ENCODE measurements at places on chromosomes 1 and 21.

GRCh38 chr1:201500670-201501120 is 6.2 kb downstream of the CSRP1 start:
- DNase-seq, result no peak

GRCh38 chr1:59162665-59163064 is 134.2 kb upstream of the FGGY start:
- DNase-seq, result no peak

- no peak for DNase-seq
These were observed 208.3 kb upstream of the NCAM2 start for GRCh38 chr21:20789729-20790500.

GRCh38 chr1:115136106-115136505 is 46.8 kb upstream of the TSPAN2 start:
- no peak for DNase-seq

GRCh38 chr1:222334026-222334680 is 213.8 kb downstream of the HHIPL2 start:
- peak; percentile 30 for DNase-seq

DNA sequence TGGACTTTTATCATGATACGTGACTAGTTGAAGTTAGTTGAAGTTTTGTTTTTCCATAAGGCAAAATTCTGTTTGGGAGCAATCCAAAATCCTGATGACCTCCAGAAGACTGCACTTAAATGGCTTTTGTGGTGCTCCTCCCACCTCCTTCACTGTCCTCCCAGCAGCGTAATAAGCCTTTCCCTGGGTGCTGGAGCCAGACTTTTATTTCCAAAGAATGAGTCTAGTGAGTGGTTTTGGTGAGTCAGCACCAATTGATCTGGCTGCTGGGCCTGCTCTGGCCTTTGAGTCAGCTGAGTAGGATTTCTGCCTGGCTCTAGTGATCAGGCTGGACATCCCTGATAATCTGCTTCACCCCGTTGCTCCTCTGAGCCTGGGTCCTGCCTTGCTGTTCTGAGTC is 21.7 kb upstream of the KCND3 start:
- DNase-seq, result no peak

GRCh38 chr1:174957829-174958228 is 41.9 kb upstream of the CACYBP start:
- no peak for DNase-seq

- peak; percentile 12 for DNase-seq
These were observed 161.8 kb downstream of the NFIA start for GRCh38 chr1:61244114-61244513.

GRCh38 chr1:232036181-232036933 is 409.8 kb downstream of the DISC1 start:
- no peak for DNase-seq

DNA sequence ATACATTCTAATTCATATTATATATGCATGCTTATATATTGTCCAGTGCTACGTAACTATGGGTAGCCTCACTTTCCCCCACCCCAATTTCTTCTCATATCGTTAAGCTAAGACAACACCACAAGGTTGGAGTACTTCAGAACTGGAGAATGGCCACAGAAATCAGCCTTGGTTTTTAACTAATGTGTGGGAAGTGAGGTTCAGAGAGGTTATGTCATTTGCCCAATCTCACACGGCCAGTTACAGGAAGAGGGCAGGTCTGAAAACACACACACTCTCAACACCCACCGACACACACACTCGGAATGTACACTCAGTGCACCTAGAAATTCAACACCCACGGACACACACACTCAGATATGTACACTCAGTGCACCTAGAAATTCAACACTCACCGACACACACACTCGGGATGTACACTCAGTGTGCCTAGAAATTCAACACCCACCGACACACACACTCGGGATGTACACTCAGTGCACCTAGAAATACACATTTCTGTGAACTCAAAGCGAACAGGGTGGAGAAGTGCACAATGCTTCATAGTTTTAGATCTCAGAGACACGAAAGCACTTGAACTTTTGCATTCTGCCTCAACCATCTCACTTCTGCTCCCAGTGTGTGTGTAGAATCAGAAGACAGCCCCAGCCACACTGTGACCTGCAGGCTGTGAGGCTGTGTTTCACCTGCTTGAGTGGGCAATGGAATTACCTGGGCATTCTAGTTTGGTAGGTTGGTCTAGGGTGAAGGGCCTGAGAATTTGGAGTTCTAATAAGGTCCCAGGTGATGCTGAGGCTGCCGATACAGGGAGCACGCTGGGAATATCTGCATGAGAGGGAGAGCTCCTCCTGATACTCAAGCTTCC is 170.4 kb downstream of the CLIC6 start:
- no peak for DNase-seq

GRCh38 chr1:19643602-19644394 is at the start of gene NBL1:
NBL1 (plus strand) TSS chr1:19644311; CDS start chr1:19655031, 10,720 bp downstream.
- DNase-seq, result peak; percentile 54

DNA sequence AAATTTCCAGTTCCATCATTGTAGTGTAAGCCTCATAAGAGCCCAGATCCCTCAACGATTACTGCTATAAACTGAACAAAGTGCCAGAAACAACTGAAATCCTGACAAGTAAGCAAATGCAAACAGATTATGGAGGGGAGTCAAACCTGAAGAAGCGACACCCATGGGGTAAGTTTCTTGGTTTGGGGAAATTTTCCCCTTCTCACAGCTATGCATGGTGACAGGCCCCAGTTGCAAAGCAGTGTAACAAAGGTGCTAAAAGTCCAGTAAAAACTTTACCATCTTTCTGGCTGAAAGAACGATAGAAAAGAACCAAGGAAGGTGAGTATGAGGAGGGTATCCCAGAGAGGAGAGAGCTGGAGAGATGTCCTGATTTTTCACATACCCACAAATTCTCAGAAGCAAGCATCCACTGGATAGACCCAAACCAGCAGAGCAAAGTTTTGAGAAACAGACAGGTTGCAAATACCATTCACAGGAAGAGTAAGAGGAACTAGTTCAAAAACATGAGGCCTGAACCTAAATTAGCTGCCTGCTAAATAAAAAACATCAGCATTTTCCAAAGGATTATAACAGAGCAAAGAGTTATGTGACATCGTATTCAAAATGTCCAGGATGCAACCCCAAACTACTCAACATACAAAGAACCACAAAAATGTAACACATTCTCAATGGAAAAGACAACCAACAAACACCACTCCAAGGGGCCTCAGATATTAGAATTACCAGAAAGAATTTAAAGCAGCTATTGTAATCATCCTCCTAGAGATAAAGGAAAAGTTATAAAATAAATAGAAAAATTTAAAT is 14.5 kb downstream of the SCYL3 start:
- DNase-seq, result no peak

DNA sequence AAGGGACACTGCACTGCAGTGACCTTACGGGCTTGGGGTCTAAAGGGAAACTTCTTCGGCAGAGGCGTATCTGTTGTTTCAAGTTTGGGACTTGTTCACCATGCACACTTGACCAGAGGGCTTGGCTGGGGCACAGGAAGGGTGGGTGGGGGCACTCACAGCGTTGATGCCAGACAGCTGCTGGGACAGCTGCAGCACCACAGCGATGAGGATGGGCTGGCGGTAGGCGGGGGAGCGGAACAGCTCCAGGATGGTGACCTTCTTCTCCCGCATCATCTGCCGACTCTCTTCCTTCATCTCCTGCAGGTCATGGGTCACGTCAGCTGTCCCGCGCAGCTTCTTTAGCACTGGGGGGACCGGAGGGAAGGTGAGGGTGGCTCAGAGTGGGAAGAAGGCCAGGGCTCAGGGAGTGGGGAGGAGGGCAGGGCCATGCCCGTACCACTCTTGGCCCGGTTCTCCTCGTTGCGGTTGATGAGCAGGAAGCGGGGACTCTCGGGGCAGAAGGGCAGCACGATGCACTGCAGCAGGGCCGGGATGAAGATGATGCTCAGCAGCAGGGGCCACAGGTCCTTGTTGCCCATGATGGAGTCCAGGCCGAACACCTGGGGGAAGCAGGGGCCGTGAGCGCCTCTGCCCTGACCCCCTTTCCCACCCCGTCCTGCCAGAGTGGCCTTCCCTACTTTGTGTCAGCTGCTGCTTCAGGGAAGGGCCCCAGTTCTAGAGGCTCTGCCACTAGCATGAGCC is 29.1 kb downstream of the SLC2A1 start:
- no peak for DNase-seq
